GM03348 (cell line): ENCODE measurements at places on chromosomes 12 and 14.

DNA sequence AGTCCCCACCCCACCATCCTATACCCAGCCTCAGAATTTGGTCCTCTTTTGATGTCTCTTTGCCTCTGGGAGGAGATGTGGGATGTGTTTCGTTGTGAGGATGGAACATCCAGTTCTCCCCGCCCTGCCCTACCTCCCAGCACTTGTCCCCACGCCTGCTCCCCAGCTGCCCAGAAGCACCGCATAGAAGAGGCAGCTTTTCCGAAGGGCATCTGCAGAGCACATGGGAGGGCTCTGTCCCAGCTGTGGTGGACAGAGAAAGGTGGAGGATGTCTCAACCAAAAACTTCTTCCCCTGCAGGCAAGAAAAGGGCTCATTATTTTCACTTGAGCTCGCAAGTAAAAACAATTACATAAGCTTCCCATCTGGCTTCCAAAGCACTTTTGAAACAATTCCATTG is 302.6 kb downstream of the PCNX1 start:
- DNase-seq = no peak

DNA sequence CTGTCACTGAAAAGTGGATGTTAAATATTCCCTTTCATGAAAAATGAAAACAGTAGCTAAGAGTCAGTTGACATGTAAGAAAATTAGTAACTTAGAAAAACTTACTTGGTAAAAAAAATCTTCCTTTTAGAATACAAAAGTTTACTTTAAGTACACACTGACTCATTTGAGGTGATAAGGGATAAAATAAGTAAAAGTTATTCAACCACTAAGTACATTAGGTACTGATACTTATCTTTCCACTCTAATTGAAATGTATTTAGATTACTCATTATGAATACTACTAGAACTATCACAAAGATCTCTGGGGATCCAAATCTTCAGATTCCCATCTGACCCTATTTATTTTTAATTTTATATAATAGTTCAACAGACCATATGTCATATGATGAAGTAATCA is 12.2 kb downstream of the SYCP3 start:
- DNase-seq = no peak

GRCh38 chr12:28040246-28040645 is 67.7 kb upstream of the PTHLH start:
- DNase-seq = no peak

DNA sequence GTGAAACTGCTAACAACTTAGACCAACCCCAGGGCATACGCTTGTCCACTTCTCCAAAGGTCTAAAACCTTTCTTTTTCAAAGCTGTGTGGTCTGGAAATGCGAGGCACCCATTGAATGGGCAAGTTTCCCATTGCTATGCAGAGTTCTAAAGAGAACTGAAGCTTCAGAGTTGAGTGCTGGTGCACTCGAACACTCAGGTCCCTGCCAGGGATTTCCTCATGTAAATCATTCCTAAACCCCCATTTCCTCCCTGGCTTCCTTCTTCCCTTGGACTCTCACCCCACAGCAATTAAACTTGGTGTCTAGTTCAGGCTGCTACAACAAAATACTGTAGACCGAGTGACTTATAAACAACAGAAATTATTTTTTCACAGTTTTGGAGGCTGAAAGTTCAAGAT is 2.2 kb upstream of the PXN start:
- DNase-seq = no peak

GRCh38 chr12:122499991-122500684 is 594 bp downstream of the ZCCHC8 start:
- peak; percentile 71 for DNase-seq
